CD4-positive, CD25-positive, alpha-beta regulatory T cell (primary cell): ENCODE measurements at places on chromosomes 12 and 14.
A peak's percentile ranks its signal among the peaks of the same experiment; 100 is the strongest.

- peak; percentile 89 for DNase-seq
Observed at GRCh38 chr14:99605299-99605961, 1.4 kb upstream of the CCDC85C start.

GRCh38 chr12:69822201-69822860 is 2.7 kb upstream of the MYRFL start:
- no peak for DNase-seq

DNA sequence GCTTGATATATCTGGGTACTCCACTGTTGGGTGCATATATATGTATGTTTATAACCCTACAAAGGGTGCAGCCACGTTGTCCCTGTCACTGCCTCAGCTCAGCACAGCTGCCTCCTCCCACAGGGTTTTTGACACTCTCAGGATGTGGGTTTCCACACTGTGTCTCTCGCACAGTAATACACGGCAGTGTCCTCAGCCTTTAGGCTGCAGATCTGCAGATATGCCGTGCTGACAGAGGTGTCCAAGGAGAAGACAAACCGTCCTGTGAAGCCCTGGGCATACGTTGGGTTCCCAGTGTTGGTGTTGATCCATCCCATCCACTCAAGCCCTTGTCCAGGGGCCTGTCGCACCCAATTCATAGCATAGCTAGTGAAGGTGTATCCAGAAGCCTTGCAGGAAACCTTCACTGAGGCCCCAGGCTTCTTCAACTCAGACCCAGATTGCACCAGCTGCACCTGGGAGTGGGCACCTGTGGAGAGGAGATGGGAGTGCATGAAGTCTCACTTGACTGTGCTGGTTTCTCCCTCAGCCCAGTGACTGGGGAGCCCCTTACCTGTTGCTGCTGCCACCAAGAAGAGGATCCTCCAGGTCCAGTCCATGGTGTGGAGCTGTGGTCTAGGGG is 498.7 kb downstream of the TMEM121 start:
- DNase-seq: no peak

- DNase-seq: peak; percentile 47
Observed at GRCh38 chr12:112116232-112117060, 7.9 kb upstream of the NAA25 start.

DNA sequence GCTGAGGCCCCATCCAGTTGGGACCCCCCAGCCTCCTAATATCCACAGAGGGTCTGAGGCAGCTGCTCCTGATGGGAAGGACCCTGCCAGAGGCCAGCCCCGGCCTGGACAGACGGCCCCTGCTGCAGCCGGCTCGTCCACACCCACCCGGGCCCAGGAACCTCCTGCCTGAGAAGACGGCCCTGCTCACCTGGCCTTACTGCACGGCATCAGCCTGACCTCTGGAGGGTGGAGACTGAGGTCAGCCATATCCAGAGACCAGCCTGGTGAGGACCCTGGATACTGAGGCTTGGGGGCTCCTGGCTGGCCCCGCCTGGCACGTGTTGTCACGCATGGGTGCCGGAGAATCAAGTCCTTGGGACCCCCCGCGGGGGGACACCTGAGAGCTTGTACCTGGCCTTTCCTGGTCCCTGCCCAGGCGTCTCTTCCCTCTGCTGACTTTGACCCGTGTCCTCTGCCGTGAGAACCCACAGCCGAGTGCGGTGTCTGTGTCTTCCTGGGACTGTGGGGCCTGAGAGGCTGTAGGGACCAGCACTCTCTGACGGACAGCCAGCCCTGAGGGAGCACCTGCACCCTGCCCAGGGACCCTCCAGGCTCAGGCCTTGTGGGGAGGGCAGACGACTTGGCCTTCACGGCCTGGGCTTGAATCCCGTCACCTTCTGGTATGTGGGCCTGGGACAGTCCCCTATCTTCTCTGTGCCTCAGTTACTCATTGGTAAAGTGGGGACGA is 57.3 kb downstream of the NOC4L start:
- DNase-seq: no peak

GRCh38 chr14:87829543-87829942 is 163.4 kb downstream of the GALC start:
- DNase-seq: no peak

DNA sequence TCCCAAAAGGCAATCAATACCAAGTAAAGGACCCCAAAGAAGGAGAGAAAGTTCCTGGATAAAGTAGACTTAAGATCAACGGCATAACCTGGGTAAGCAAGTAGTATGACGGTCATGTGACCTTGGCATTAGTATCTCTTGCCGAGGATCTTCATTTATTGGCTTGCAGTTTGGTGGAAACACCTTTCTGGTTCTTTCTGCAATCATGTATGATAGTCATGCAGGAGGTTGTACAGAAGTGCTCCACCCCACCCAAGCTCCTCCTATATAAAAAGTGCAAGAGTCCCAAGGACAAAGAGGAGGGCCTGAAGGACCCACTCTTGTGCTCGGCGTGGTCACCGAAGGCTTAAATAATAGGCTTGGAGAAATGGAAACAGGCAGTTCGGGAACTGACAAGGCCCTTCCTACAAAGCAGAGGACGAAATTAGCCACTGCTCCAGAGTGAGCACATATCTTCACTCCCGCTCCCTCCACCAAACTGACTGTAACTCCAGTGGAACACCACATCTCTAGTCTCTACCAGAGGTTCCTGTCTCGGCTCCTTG is 750 bp downstream of the CS start:
- DNase-seq: peak; percentile 55

GRCh38 chr12:65832217-65832616 is 7.9 kb downstream of the HMGA2 start:
- no peak for DNase-seq

DNA sequence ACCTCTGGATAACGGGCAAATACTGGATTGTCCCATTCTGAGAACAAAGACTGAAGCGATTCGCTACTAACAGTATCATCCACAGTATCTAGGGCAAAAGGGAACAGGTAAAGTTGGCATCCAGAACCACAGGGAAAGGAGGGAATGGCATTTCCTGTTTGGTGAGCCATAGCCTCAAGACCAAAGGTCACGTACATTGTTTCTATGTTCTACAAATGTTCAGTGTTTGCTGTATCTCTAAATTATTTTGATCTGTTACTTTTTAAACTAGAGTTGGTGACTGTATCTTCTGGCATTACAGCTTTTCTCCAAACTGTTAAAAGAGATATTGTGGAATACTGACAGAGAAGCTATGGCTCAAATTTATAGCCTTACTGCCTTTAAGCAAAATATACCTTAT is 9.7 kb downstream of the MLH3 start:
- DNase-seq: no peak

GRCh38 chr12:49872781-49873181 is 29.9 kb upstream of the BCDIN3D start:
- no peak for DNase-seq

DNA sequence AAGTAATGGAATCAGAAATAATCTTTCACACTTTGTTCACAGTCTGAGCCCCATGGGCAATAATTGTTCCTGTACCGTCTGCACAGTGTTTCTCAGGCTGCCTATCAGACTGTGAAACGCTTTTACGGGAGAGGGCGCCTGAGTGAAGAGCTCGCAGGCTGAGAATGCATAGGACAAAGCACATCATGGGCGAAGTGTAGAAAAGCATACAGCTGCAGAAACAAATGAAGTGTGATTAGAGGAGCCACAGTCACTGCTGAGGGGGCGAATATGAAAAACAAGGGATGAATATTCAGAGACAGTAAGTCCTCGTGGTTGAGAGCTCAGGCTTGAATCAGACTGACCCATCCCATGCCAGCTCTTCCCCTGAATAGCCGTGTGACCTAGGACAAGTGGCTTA is 438.4 kb upstream of the DCN start:
- no peak for DNase-seq

DNA sequence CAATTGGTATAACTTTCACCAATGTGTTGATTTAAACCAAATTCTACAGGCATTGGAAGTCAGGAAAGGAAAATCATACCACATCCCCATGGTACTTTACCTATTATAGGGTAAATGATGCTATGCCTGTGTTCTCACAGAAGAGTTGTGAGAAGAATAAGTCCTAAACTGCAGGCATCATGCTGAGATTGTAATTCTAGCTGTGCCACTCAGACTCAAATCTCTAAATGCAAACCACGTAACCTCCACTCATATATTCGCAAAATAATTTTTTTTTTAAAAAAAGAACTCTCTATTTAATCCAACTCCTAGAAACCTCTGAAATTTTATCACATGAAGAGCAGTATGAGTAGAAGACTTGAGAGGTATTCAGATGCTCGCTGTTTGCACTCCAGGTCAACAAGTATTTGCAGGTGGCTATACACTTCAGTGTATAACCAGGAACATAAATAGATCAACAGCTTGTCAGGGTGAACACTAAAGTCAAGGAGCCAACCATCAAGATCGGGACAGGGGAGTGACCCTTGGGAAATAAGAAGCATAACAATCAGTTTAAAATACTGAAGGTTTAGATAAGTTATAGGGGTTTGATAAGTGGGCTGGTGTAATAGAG is 110.1 kb downstream of the SLC25A21 start:
- no peak for DNase-seq

DNA sequence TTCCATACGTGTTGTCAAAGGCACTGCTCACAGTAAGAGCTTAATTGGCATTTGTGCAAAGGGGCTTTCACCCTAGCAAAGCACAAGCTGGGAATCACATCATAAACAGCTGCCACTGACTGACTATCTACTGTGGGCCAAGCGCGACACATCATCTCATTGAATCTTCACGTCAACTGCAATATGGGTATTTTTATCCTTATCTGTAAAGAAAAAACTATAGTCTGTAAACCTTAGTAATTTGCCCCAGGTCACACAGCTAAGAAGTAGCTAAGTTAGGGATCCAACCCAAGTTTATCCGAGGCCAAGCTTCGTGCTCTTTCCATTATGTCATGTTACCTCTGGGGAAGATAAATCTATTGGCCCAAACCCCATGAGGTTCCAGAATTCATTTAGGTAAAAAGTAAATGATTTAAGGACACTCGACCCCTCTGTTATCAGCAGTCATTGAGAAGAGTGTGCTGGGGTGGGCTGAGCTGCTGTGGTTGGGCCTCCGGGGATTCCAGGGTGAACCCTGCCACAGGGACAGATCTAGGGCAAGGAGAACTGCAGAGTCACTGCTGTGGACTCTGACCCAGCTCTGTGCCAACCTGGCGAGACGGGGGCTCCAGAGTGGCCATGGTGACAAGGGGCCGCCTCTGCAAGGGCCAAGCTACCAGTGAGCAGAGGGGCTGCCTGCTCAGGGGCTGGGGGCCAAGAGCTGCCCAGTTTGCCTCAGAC is 27.6 kb downstream of the NCKAP5L start:
- no peak for DNase-seq

DNA sequence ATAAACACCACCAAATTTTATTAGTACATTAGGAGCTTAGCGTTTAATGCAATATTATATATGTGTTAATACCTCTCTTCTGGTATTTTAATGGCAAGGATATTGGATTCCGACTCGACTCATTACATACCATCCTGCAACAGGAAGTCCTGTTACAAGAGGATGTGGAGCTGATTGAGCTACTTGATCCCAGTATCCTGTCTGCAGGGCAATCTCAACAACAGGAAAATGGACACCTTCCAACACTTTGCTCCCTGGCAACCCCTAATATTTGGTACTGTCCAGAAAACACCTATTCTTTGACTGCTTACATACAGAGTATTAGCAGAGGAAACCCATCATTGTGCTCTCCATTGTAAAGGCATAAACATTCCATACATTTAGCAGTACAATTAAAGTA is 45.2 kb downstream of the VEZT start:
- DNase-seq: no peak

- no peak for DNase-seq
Observed at GRCh38 chr12:75560167-75560566, 48.8 kb upstream of the KRR1 start.

- DNase-seq: no peak
Observed at GRCh38 chr14:104505085-104506074, 74.2 kb upstream of the C14orf180 start.

DNA sequence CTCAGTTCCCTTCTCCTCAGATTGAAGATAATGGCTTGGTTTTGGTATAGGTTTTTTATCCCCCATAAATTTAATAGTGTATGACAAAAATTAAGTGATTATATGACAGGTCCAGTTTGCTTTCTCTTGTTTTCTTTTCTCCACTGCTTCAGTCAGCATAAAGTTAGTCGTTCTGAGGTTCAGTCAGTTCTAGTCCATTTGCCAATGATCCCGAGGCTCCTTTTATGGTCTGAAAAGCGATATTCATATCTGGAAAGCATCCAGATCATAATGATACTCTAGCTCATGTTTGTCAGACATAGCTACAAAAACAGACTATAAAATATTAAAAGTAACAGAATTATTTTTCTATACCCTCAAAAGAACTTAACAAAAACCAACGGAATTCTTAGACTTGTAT is 67.1 kb upstream of the SLC38A4 start:
- DNase-seq: no peak

- DNase-seq: no peak
Observed at GRCh38 chr12:131197490-131197889, 243.8 kb downstream of the ADGRD1 start.

DNA sequence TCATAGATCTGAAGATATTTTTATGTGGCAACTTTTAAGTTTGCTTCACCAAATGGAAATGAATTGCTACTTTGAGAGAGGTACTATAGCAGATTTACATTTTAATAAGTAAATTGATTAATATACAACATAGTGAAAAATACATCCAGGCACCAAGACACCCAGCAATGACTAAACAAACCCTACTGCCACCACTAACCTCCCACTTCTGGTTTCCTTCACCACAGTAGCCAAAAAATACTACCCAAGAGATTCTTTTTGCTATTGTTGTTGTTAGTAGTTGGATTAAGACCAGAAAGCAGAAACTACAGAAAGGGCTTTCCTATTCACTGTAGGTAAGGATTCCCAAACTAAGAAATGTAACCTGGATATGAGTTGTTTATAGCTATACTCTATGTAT is 54.1 kb downstream of the COCH start:
- DNase-seq: no peak

GRCh38 chr12:46164186-46164761 is 104.6 kb downstream of the SLC38A1 start:
- DNase-seq: no peak

DNA sequence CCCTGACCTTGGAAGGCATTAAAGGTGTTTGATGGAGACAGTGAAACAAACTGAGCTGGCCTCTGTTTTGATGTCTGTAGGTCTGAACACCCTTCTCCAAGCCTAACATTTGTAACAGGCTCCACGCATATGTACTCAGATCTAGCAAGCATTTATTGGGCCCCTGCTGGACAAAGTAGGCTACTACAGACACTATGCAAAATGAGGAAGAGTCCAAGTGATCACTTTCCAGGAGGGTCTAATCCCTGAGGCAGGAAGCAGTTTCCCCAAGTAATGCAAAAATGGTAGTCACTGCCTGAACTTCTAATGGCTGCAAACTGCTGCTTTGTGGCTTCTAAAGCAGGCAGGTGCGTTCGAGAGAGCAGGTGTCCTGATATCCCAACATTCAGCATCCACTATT is 405.8 kb downstream of the MED13L start:
- peak; percentile 18 for DNase-seq

GRCh38 chr12:101299346-101299745 is 19.4 kb downstream of the UTP20 start:
- DNase-seq: no peak

- DNase-seq: no peak
Observed at GRCh38 chr12:115752913-115753726, 524.4 kb downstream of the MED13L start.

GRCh38 chr12:51013441-51013840 is 12.7 kb downstream of the SLC11A2 start:
- DNase-seq: no peak
